Urothelium cell line (cell line): ENCODE measurements at places on chromosomes 12 and 14.

GRCh38 chr12:46402941-46403718 lies 30.6 kb upstream of the SLC38A2 start:
- DNase-seq, result no peak

DNA sequence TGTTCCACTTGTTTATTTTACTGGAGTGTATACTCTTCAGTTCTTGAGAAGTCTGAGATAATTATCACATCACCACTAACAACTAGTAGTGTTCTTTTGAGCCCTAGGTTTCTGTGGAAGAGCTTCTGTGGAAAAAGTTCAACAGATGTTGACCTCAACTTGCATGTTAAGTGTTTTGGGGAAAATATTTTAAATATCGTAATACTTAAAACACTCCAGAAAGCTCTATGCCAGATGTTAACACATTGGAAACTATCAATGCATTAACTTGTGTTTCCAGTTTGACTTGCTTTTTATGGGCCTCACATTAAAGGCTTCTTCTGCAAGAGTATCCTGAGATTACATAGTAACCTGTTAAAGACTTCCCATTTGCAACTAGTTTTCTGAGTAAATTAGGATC lies 173.1 kb downstream of the DUSP6 start:
- DNase-seq, result no peak

DNA sequence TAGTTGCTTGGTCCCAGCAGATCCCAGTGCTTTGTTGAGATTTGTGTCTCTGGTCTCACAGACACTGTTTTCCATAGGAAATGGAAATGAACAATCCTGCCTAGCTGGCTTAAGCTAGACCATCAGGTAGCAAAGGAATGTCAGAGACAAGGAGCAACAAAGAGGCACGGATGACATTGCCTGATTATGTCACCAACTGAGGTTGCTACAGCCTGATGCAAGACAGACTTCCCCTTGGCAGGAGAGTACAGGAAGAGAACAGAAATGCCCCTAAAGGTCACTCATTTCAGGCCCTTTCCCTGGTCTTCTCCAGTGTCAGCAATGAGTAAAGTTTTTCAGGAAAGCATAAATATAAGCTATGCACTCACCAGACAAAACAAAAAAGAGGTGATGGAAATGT lies 2.0 kb upstream of the PRB2 start:
- no peak for DNase-seq

- DNase-seq, result no peak
Observed at GRCh38 chr12:67593041-67593440, 55.5 kb upstream of the DYRK2 start.

DNA sequence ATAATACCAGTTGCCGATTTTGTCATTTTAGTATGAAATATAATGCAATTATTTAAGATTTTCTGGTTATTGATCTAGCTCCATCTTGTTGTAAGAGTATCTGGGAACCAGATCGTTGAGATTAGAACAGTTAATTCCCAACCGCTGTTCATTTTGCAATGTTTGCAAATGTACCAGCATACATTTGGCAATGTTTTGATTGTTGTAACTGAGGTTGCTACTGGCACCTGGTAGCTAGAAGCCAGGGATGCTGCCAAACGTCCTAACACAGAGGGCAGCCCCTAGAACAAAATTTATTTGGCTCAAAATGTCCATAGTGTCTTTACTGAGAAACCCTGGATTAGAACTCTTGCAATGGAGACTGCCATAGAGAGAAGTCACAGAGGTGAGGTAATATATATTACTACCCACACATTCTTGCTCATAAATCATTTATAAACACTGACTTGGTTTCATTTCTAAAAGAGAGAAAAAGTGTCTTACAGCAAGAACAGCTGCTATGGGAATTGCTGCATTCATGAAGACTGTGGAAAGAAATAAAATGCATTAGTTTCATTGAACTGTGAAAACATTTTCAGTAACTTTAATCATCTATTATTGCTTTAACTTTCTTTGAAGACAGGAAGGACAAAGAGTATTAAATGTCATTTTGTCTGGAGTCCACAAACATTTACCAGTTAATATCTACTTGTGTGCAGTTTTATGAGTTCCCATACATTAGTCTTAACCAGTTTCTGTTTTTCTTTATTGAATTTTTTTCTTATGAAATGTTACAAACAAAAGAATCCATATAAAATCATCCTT lies 46.2 kb downstream of the ABCC9 start:
- DNase-seq, result no peak

GRCh38 chr14:60175255-60175902 lies 10.2 kb upstream of the DHRS7 start:
- no peak for DNase-seq

DNA sequence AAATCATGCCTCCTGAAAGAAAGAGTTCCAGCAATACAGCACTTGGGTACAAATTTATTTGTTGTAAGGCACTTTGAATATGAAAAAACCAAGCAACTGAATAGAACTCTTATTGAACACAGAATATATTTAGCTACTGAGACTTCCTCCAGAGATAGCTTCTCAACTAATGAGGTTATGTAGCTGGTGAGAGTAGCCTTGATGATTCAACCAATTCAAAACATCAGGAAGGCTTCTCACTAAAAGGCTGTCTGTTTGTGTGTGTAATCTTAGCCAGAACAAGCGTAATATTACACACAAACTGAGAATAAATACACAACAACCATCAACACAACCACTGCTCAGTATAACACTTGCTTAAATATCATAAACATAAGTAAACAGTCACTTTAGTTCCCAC lies 20.4 kb downstream of the EIF2B2 start:
- no peak for DNase-seq

DNA sequence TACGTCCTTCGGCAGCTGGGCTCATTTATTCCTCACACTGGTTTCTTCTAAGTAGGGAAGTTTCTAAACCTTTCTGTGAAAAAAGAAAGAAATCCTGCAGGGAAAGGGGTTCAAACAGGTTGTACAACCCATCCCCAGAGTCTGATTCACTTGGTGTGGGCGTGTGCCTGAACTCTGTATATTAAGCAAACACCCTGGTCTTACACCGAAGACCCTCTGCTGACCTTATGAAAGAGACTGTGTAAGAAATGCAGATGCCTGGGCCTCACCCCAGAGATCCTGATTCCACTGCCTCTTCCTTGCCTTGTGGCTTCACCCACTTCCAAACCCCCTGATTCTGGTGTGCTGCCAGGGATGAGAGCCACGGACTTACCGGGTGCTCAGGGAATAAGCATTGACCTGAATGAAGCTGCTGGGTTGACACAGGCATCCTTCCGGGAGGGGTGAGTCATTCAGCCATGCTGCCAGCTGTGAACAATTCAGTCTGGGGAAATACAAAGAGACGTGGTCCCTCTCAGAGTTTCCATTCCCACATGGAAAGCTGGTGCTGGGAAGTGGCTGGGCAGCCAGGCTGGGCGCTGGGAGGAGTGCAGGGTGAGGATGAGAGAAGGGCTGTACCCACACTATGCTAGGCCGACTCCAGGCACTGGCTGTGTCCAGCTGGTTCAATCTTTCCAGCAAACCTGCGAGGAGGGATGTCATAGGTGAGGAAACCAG lies 26.5 kb upstream of the ACTN1 start:
- peak; percentile 99 for DNase-seq

GRCh38 chr12:70251661-70252060 lies 8.4 kb downstream of the CNOT2 start:
- no peak for DNase-seq

- DNase-seq, result no peak
Observed at GRCh38 chr12:120126635-120127005, 10.1 kb upstream of the RAB35 start.

DNA sequence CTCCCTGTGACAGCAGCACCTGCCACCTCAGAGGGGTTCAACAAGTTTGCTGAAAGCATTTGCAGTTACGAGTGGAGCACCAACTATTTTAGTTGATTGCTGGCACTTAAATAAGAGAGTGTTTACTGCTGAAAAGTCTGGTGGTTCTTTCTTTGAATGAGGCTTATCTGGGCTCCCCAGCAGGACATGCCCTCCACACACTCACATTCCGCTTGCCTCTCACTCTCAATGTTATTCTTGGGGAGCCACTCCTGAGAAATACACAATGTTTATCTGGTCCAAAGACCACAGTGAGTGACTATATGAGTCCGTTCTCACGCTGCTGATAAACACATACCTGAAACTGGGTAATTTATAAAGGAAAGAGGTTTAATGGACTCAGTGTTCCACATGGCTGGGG lies 31.9 kb downstream of the NT5DC3 start:
- no peak for DNase-seq

GRCh38 chr14:106134886-106135285 lies 608.5 kb downstream of the TMEM121 start:
- no peak for DNase-seq

GRCh38 chr14:77424862-77425261 lies 1.5 kb upstream of the NOXRED1 start:
- no peak for DNase-seq
